Activated CD8-positive, alpha-beta memory T cell treated with anti-CD3 and anti-CD28 coated beads for 1 hour (primary cell): ENCODE measurements at places on chromosomes 4 and X.

DNA sequence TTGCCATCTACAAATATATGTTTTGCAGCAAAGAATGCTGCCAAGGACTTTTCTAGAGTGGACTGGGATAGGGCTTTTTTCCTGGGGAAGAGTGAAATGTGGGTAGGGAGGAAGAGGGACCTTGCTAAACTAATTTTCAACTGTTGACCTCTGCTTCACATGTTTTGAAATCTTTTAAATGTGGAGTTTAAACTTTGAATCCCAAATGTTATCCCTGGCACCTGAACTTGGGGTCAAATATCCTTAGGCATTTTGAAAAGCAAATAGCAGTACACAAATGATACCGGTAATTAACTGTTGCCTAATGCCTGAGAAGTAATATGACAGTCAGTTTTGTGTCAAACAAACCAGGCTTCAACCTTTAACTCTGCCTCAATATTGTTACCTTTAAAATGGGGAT is 7.3 kb upstream of the AR start:
- no peak for DNase-seq

GRCh38 chr4:15233626-15234025 is 194.2 kb upstream of the C1QTNF7 start:
- no peak for DNase-seq

GRCh38 chr4:109671350-109671749 is 31.9 kb downstream of the CASP6 start:
- no peak for DNase-seq

GRCh38 chrX:106356580-106356979 is 188.5 kb downstream of the PWWP3B start:
- DNase-seq: no peak

DNA sequence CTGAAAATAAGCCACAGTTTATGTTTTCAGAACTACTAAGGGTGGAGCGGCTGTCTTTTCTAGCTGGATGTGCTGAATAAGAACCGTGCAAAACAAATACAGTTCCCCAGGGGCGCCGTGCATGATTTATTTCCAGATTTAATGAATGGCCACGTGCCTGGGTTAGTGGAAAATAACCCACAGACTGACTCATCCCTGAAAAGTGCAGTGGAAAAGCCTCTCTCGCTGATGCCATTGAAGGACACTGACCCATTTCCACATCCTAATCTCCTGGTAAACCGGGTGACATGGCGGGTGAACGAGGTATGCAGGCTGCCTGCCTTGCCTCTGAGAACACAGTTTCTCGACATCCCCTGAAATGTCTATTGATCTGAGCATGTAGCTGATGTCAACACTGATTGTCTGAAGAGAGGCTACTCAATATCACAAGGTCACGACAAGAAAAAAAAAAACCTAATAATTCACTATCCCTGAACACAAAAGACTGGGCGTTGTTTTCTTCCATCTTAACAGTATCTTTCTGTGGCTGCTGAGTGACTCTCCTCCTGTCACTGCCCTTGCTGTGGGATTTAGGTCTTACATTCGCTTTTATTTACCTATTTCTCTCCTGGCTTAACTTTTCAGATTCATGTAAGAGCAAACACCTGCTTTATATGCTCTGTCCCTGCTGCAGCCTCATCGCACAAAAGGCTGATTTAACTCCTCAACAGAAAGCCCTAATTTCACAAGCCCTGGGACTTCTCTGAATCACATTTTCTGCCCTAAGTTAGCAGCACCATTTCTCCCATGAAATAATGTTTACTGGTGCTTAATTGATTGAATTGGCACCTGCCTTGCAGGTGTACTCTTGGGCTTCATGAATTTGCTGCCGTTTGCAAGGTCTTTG is 76.9 kb upstream of the SCOC start:
- DNase-seq: no peak

DNA sequence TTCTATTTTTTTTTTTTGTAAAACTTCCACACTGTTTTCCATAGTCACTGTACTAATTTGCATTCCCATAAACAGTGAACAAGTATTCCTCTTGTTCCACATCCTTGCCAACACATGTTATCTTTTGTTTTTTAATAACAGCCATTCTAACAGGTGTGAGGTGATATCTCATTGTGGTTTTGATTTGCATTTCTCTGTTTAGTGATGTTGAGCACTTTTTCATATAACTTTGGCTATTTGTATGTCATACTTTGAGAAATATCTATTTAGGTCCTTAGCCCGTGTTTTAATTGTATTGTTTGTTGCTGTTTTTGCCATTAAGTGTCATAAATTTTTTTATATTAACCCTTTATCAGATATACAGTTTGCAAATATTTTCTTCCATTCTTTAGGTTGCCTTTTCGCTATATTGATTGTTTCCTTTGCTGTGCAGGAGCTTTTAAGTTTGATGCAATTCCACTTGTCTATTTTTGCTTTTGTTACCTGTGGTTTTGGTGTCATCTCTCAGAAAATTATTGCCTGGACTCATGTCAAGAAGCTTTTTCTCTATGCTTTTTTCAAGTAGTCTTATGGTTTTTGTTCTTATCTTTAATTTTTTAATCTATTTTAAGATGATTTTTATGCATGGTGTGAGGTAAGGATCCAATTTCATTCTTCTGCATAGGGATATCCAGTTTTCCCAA is 27.9 kb upstream of the NDNF start:
- no peak for DNase-seq

- DNase-seq: no peak
These were observed 1249.4 kb upstream of the DIAPH2 start for GRCh38 chrX:95435198-95435597.

GRCh38 chrX:127057891-127058619 is 238.5 kb downstream of the PRR32 start:
- no peak for DNase-seq

DNA sequence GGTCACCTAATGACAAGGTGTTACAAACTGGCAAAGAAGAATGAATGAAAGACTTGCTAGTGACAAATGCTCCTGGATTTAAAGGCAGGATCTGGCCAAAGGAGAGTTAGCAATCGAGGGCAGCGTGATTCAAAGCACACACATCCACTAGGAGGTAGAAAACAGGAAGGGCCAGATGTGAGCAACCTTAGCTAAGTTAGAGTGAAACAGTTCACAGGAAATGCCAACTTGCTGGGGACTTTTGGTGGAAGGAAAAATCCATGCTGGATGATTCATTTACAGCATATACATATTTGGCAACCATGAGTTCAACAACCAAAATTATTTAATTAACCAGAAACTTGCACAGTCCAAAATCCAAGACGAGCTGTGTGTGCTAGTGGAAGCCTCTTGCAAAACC is 276.9 kb downstream of the PTTG2 start:
- DNase-seq: no peak

DNA sequence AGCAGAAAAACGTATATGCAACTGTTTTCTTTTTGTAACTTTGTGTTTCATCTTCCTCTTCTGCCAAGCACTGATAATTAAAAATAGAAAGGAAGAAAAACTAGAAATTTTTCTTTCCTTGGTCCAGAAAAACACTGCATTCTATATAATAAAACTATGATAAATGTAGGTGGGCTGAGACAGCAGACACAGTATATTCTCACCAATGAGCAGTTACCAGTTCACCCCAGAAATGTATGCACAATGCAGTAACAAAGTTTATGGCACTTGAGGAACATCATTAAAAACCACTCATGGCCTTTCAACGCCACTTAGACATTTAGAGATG is 79.4 kb downstream of the FAT1 start:
- no peak for DNase-seq

DNA sequence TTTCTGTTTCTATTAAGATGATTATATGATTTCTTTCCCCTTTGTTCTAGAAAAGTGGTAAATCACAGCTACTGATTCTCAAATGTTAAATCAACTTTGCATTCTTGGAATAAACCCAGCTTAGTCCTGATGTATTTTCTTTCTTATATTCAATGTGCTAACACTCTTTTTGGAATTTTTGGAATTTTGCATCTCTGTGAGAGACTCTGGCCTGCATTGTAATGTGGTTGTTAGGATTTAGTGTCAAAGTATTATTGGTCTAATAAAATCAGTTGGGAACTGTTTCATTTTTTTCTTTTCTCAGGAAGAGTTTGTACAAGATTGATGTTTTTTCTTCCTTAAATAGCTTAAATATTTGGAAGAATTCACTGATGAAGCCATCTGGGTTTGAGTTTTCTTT is 109.6 kb downstream of the KIT start:
- no peak for DNase-seq

DNA sequence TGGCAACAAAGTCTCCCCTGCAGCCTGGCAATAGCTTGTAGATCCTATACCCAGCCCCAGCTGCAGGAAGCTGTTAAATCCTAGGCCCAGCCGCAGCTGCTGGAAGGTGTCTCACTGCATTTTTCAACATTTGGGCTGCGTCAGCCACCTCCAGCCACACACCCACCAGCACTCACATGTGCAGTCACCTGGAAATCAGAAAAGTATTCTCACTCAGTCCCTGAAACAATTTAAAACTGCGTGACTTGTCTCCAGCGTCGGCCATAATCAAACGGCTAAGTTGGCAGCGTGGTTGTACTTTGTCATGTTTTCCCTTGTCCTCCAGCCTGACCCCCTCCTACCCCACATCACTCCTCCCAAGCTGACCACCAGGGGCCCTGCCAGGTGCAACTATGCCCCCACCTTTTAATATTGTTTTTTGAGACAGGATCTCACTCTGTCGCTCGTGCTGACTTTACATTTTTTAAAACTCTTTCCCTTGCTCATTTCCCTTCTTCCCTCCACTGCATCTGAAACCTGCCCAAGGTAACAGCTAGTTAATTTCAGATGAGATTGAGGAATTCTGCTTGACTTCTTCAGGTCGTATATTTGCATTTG is 97.2 kb upstream of the FRG1 start:
- DNase-seq: no peak

DNA sequence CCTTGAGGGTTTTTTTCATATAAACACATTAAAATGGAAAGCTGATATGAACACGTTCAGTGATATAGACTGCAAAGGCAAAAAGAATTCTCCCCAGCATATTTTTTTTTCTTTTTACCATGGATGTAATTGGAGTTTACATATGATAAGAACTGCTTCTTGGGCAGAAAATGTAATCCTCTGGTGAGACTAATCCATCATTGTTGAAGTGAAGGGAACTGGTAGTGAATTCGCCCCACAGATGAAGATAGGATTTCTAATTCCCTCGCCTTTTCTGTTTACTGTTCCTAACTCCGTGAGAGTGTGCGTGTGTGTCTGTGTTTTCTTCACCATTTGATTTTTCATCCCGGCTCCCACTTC is 88.9 kb downstream of the GPR143 start:
- DNase-seq: no peak

GRCh38 chr4:113555868-113556267 is 205.7 kb downstream of the CAMK2D start:
- DNase-seq: no peak

- no peak for DNase-seq
These were observed 39.8 kb upstream of the NAP1L5 start for GRCh38 chr4:88737307-88737941.

DNA sequence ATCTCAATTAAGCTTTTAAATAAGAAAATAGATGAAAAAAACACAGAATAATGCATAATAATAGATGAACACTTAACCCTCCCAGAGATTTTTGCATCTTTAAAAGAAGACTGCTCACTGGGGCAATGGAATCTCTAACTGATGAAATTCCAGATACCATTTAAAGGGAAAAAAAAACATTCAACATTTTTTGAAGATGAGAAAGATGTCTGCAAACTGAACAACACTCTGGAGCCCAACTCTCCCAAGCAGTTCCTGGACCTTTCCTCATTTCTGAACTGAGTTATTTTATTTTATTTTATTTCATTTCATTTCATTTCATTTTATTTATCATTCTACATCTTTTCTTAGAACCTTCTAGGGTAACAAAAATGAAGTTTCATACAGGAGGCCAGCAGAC is 90.7 kb downstream of the CORIN start:
- DNase-seq: no peak

DNA sequence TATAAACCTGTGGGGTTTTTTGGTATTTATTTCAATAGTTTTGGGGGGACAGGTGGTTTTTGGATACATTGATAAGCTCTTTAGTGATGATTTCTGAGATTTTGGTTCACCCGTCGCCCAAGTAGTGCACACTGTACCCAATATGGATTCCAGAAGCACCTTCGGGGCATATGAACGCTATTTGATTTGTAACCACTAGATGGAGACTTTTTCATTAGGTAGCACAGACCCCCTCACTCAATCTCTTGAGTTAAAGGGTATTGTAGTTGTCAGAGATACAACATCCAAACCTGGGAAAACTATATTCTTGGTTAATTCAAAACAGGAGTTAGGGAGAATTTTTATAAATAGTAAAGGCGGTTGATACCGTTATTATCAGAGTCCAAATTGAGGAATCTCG is 79.8 kb downstream of the SPANXN3 start:
- DNase-seq: no peak

DNA sequence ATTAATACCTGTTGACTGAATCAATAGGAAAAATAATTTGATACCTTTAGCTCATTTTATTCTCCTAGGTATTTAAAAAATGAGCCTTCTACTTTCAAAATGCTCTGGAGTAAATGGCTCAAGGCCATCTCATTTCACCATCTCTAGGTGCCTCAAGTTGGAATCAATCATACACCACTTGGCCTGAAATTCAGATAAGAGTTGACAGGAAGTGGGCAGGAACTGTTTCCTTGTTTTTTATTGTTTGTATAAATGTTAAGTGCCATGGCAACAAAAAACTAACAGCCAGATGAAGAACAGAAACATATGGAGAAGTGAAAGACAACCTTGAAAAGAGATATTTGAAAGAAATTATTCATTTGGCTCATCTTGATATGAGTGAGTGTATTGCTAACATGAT is 12.4 kb downstream of the LIMCH1 start:
- no peak for DNase-seq

DNA sequence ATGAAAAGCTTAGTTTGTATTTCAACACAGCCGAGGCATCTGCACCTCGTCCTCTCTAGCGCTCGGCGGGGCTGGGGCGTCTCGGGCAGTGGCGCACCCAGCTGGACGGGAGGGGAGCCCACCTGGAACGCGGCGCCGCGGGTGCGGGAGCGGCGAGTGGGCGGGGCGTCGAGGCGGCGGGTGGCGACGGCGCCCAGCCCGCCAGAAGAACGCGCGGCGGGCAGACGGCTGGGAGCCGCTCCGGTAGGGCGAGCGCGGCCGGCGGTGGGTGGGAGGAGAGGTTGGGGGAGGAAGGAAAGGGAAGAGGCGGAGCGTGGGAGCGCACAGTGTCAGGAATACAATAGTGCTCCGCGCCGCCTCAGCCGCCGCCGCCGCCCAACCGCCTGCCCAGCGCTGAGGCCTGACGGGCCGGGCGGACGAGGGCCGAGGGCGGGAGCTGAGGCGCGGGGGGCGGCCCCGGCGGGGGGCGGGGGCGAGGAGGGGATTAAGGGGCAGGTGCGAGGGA is at the start of gene JADE3:
Gene JADE3 (plus strand): TSS at position 324 of the 505 bp plus-strand sequence. CDS start 72,474 bp downstream, outside the sequence.
- no peak for DNase-seq
